ENCODE measurements at places on chromosomes 12 and 14. TPM values are rescaled to one million over a fixed set of nuclear protein-coding genes. Genes with fewer than 3 reads are reported as not detected.

SCNN1A gene
- not detected for total RNA-seq

DNA sequence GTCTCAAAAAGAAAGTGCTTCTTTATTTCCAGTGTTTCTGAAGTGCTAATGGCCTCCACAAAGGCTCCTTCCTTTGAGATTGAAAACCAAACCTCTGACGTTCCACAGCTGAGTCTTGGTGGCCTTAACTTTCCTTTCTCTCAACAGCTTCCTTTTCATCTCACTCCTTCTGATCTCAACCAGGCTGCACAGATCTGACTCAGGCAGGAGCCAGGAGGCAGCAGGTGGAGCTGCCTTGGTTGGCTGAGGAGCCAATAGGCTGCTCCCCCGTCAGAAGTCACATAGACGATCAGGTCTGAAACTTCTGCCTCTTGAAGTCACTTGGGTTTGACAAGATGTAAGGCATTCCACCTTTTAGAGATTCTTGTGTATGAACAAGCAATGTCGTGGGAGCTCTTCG is 9.1 kb upstream of the KCNA5 start:
- no peak for DNase-seq

DNA sequence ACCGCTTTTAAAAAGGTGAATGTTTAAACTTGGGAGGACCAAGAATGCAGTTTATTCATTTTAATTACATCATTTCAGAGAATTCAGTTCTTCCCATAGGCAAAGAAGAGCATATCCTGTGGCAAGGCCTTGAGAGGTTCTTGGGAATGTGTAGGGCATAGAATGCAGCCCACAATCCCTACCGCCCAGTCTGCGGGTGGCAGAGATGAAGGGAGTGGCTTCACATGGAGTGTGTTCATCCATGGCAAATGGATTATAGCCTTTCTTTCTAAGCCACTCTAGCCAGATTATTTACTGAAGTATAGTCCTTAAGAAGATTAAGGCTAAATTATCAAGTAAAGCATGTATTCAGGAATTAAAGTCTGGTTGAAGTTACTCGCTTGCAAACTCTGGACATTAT is 97.4 kb downstream of the TSPAN8 start:
- peak; percentile 27 for DNase-seq

- DNase-seq = peak; percentile 65
Observed at GRCh38 chr14:57009585-57010515, 199.6 kb upstream of the OTX2 start.

DNA sequence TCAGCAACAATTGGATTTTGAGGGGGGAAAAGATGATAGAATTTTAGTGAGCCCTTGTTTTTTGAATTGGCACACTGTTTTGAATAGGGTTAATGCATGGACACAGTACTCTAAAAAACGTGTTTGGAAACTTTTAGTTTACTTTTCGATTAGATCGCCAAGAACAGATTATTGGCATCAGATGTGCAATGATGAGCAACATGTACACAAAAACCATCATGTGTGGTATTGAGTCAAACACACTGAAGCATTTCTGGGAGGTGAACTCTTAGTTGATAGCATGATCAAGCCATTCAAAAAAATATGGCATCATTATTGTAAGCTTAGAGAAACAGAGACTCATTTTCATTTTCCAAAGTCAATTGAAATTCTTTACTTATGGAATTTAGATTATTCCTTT is 329.2 kb downstream of the ADAMTS20 start:
- no peak for DNase-seq

All from A673 (cell line).